NCI-H1105 treated with DMSO at 0.1 percent for 48 hours (cell line): ENCODE measurements at places on chromosomes 4 and X.

GRCh38 chrX:17475449-17476217 is 100.6 kb downstream of the NHS start:
- DNase-seq: no peak

DNA sequence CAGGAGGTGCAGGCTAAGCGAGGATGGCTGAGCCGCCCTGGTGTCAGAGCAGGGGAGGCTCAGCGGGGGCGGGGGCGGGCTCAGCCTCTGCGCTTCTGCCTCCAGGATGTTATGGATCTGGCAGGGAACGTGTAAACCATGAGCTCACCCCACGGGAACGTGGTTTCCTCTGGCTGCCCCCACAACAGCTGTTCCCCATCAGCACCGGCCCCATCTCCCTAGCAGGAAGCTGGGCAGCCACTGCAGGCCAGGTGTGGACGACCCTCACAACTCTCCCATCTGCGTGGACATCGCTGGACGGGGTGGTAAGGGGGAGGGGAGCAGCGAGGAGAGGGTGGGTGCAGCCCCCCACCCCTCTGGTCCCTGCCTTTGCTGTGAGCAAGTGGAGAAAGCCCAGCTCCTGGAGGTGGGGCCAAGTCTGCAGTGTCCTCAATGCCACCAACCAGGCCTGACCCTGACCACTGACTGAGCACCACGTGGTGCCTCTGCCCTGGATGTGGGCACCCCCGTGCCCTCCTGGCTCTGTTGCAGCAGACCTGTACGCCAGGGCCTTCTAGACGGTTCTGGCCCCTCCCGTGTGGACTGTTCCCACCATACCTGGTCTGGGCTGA is 28.1 kb upstream of the SPON2 start:
- no peak for DNase-seq

DNA sequence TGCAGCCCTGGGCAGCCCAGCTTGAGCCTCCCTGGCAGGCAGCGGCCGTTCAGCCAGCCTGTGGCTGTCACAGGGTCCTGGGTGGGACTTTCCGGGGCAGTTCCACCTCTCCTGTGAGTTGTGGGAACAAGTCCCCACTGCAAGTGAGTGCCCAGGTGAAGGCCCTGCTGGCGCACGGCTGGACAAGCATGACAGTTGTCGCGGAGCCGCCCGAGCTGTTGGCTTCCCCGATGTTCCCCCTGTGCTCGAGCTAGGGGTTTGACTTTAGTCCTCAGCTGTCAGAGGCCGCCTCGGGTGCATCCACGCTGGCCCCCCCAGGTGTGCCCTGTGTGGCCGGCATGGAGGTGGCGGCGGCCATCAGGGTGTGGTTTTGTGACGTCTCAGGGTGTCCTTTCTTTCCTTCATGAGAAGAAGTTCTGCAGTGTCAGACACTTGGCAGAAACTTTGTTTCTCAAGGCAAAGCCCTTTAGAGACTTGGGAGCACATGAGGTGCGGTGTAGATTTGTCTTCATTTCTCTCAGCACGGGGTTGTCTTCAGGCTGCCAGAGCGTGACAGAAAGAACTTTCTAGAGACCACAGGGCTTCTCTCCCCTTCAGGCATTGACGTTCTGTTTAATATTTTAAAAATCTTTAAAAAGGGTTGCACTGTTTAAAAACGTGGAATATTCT is 69.4 kb upstream of the HGFAC start:
- DNase-seq: no peak

- DNase-seq: no peak
These were observed 21.2 kb upstream of the GPC3 start for GRCh38 chrX:134006484-134007161.

GRCh38 chr4:156953001-156953400 is 18.6 kb downstream of the PDGFC start:
- DNase-seq: no peak

GRCh38 chr4:168279556-168279955 is 39.0 kb downstream of the DDX60 start:
- no peak for DNase-seq

DNA sequence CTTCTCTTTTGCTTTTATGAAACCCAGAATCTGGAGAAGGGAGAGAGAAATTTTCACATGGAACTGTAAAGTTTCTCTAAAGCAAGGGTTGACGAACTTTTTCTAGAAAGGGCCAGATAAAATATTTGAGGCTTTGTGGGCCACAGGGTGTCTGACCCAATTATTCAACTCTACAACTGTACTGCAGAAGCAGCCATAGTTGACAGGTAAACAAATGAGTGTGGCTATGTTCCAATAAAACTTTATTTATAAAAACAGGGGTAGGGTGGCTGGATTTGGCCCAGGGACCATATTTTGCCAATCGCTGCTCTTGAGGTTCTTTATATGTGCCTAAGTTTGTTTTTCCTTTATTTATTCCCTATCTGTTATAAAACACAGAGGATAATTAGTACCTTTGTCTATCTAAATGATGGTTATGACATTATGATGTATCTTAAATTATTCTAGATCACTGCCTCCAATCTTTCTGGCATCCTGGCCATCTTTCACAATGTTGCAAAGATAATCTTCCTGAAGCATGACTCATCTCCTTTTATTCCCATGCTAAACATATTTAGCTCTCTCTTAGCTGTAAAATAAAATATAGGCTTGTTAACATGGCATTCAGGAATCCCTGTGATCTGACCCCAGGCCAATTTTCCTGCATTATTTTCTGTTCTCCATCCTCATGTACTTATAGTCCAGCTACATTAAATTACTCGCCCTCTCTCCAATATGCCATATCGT is 106.8 kb upstream of the CBLL2 start:
- no peak for DNase-seq

DNA sequence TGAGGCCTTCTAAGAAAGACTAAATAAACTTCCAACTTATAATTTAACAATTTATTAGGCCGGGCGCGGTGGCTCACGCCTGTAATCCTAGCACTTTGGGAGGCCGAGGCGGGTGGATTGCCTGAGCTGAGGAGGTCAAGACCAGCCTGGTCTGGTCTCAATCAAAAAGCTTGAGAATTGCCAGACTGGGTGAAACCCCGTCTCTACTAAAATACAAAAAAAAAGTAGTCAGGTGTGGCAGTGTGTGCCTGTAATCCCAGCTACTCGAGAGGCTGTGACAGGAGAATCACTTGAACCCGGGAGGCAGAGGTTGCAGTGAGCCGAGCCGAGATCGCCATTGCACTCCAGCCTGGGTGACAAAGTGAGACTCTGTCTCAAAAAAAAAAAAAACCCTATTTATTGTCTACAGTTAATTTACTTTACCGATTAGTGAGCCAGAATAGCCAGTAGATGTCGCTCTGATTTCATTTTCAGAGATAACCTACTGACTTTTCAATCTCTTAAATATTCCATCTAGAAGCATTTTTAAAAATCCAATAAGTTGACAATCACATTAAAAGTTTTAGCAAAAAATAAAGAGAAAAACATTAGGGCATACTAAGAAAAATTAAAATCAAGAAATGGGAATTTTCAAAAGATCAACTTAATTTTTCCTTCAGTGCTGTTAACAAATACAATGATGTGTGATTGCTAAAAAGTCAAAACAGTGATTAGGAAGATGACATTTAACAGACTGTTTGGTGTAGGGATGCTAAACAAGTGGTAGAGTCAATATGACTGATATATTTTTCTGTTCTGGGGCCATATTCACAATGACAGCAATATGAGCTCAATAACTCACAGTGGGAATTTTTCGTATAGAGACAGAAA is 4.3 kb upstream of the SHROOM3 start:
- DNase-seq: peak; percentile 50
